Activated T-cell treated with anti-CD3 and anti-CD28 coated beads, Interleukin-2, amount 50 U/mL, for 72 hours (primary cell): ENCODE measurements at places on chromosomes 6 and 20. TPM values are rescaled to one million over a fixed set of nuclear protein-coding genes. Genes with fewer than 3 reads are reported as not detected.

DNA sequence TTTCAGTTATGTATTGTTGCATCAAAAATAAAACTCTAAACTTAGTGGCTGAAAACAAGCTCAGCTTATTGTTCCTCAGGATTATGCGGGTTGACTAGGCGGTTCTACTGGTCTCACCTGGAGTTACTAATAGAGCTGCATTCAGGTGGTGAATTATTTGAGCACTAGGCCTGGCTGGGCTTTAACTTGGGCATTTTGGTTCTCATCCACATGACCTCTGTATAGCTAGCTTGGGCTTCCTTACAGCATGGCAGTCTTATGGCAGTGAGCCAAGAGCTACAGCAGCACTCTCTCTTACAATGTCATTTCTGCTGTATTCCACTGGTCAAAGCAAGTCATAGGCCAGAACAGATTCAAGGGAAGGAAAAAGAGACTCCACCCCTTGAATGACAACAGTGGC is 1.6 kb downstream of the PGBD1 start:
- no peak overlapping the region for H3K4me3 ChIP-seq
- peaks cover 7% of the 10 kb centered on the region for H3K36me3 ChIP-seq
- no peak overlapping the region for H3K27ac ChIP-seq

- no peaks in the 10 kb centered on the region for H3K27me3 ChIP-seq
- H3K4me1 ChIP-seq: peaks cover 8% of the 10 kb centered on the region
- no peaks in the 10 kb centered on the region for H3K36me3 ChIP-seq
- no peak overlapping the region for H3K27ac ChIP-seq
Observed at GRCh38 chr6:152273638-152274037, 363.5 kb downstream of the SYNE1 start.

TMEM200A gene
- total RNA-seq: 0.53 TPM

GRCh38 chr20:51711426-51711825 is 56.8 kb downstream of the ATP9A start:
- H3K27me3 ChIP-seq: peaks cover 14% of the 10 kb centered on the region
- peaks cover 17% of the 10 kb centered on the region for H3K4me1 ChIP-seq
- H3K4me3 ChIP-seq: no peak overlapping the region
- no peaks in the 10 kb centered on the region for H3K36me3 ChIP-seq

- no peak overlapping the region for H3K27ac ChIP-seq
- peaks cover 98% of the 10 kb centered on the region for H3K27me3 ChIP-seq
- no peaks in the 10 kb centered on the region for H3K36me3 ChIP-seq
- H3K4me1 ChIP-seq: peaks cover 37% of the 10 kb centered on the region
- no peak overlapping the region for H3K4me3 ChIP-seq
Observed at GRCh38 chr6:3233904-3234303, 6.5 kb upstream of the TUBB2B start.

USP49 gene
- total RNA-seq: 14.8 TPM

DNA sequence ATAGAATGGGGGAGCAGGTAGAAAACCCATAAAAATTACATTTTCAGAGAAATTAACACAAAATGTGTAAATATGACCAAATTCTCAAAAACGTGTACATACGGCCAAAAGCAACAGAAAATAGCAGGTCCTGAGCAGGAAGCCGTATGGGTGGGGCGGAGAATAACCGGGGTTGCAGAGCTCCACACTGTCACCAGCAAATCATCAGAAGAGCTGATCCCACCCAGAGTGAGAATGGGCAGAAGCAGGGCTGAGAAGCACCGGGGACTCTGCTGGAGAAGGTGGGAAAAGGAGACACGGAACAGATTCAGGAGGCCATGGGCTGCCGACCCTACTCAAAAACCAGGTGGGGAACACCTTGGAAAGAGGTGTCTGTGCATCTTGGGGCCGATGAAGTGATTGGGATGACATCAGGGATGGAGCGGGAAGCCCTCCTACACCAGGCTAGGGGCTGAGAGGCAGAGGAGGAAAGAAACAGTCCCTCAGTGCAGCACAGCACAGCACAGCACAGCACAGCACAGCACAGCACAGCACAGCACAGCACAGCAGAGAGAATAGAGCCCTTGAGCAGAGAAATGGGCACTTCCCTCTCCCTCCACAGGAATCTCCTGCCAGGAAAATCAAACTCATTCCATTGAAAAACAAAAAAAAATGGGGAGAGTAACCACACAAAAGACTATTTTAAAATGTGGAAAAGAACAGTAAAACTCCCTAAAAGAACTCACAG is 22.3 kb downstream of the STX7 start:
- no peak overlapping the region for H3K27ac ChIP-seq
- H3K4me1 ChIP-seq: peaks cover 15% of the 10 kb centered on the region
- H3K36me3 ChIP-seq: peaks cover 8% of the 10 kb centered on the region
- no peak for DNase-seq

GRCh38 chr6:2684103-2684749 is 66.5 kb downstream of the MYLK4 start:
- peaks cover 4% of the 10 kb centered on the region for H3K4me1 ChIP-seq
- DNase-seq: no peak
- H3K27me3 ChIP-seq: no peaks in the 10 kb centered on the region
- no peak overlapping the region for H3K27ac ChIP-seq
- H3K36me3 ChIP-seq: no peaks in the 10 kb centered on the region

GRCh38 chr6:160494576-160494975 is 146.4 kb downstream of the SLC22A3 start:
- no peak for DNase-seq
- H3K27ac ChIP-seq: no peak overlapping the region
- no peaks in the 10 kb centered on the region for H3K27me3 ChIP-seq
- H3K36me3 ChIP-seq: no peaks in the 10 kb centered on the region
- H3K4me3 ChIP-seq: no peak overlapping the region

GRCh38 chr20:33594743-33595142 is 67.4 kb upstream of the C20orf144 start:
- no peaks in the 10 kb centered on the region for H3K36me3 ChIP-seq
- no peak overlapping the region for H3K27ac ChIP-seq
- DNase-seq: no peak
- H3K4me1 ChIP-seq: peaks cover 6% of the 10 kb centered on the region
- no peaks in the 10 kb centered on the region for H3K27me3 ChIP-seq
- no peak overlapping the region for H3K4me3 ChIP-seq

DNA sequence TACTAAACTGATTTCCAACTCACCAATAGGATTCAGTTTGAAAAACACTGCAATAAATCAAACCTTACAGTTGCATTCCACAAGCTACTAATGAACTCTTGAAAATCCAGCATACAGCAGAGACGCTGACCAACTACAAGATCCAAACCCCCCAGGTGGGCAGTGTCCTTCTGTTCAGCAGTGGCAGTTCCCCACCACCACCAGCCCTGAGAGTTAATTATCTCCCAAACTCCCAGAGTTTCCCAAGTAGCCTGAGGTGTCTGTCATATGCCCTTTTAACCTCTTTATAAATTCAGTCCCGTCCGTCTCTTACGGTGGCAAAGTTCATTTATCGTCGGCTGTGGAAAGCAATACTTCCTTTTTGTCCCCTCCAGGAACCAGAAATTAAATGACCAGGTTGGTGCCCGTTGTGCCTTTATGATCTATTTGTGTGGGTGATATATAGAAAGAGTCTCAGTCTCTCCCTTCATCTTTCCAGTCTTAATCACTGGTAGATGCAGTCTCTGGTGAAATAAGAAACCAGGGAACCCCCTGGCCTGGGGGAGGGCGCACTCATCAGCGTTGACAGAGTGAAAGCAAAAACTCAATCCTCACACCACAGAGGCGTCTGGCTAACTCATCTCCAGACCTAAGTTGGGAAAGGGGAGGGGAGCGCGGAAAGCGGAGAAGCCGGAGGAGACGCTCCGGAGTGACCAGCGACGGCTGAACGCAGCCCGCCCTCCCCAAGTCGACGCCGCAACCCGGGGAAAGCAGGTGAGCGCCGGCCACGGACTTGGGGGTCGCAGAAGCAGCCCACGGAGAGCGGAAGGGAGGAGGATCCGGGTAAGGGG is 717 bp downstream of the MRPL14 start:
- DNase-seq: peak; percentile 91
- H3K27me3 ChIP-seq: no peaks in the 10 kb centered on the region
- H3K4me1 ChIP-seq: peaks cover 59% of the 10 kb centered on the region
- H3K4me3 ChIP-seq: peak overlapping the region; percentile 87
- peaks cover 6% of the 10 kb centered on the region for H3K36me3 ChIP-seq

DNA sequence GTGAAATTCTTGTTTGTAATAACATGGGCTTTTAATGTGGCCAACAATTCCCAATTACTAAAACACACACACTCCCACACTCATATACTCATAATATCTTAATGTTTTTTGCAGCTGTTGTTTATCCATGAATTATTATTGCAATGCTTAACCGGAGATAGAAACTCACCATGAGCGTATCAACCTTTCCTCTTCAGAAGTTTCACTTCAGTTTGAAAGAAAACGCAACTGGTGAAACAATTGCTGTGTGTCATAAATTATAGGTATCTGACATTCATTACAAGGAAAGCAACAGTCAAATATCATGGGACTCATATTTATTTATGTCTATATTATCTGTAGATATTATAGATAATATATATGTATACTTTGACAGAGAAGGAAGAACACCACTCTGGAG is 104.1 kb downstream of the HDGFL1 start:
- no peaks in the 10 kb centered on the region for H3K4me1 ChIP-seq
- H3K4me3 ChIP-seq: no peak overlapping the region
- no peak overlapping the region for H3K27ac ChIP-seq
- H3K36me3 ChIP-seq: no peaks in the 10 kb centered on the region

GRCh38 chr6:38091613-38092012 is 272.1 kb downstream of the ZFAND3 start:
- no peaks in the 10 kb centered on the region for H3K4me1 ChIP-seq
- H3K27me3 ChIP-seq: no peaks in the 10 kb centered on the region
- no peak for DNase-seq
- no peak overlapping the region for H3K4me3 ChIP-seq

SIM1 gene
- total RNA-seq: not detected

DNA sequence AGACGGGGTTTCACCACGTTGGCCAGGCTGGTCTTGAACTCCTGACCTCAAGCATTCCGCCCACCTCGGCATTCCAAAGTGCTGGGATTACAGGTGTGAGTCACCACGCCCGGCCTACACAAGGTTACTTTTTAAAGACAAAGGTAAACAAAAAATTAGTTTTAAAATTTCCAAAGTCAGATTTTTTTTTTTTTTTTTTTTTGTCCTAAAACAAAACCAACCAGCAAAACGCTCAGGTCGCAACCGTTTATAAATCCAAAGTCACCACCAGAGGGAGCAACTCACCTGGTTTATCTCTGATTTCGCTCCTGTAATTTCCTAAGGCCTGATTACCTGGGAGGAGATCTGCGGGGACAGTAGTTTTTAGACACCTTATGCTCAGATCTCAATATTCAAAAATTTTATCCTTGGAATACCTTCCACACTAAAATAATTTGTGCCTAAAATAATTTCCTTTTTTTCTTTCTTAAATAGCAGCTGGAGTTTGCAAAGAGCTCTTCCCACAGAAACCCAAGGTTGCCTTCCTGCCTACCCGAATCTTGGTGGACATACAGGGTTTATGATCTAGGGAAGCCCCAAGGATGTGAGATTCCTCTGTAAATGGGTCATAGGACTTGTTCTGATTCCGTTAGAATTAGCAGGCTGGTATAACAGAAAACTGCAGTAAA is 19.8 kb upstream of the TREM1 start:
- no peak overlapping the region for H3K4me3 ChIP-seq
- peaks cover 4% of the 10 kb centered on the region for H3K36me3 ChIP-seq
- no peak overlapping the region for H3K27ac ChIP-seq
- peak; percentile 43 for DNase-seq
- H3K4me1 ChIP-seq: peaks cover 14% of the 10 kb centered on the region
- peaks cover 13% of the 10 kb centered on the region for H3K27me3 ChIP-seq

DNA sequence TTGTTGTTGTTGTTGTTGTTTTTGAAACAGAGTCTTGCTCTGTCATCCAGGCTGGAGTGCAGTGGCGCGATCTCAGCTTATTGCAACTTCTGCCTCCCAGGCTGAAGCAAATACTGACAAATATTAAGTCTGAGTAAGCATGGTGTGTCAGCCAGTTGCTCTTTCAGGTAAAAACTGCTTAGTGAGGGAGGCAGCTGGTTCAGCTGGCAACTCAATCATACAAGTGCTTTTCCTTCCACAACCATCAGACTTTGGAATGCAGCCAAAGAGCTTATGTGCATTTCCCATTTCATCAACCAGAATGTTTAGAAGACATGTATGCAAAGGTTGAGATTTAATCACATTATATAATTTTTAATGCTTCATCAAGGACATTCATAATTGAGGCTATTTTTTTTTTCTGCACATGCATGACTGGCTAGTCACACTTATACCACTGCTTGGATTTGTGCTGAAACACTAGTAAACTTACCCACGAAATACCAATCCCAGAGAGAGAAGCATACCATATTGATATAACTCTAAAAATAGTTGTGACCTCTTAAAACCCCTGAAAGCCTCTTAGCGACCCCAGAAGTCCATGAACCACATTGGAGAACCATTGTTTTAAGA is 56.0 kb downstream of the CLIC5 start:
- H3K4me3 ChIP-seq: no peak overlapping the region
- no peak overlapping the region for H3K27ac ChIP-seq
- H3K27me3 ChIP-seq: no peaks in the 10 kb centered on the region
- H3K4me1 ChIP-seq: no peaks in the 10 kb centered on the region
- DNase-seq: no peak

GRCh38 chr20:8132484-8133309 is 631 bp downstream of the PLCB1 start:
- peaks cover 20% of the 10 kb centered on the region for H3K4me1 ChIP-seq
- DNase-seq: peak; percentile 30
- no peak overlapping the region for H3K27ac ChIP-seq
- peak overlapping the region; percentile 83 for H3K4me3 ChIP-seq
- no peaks in the 10 kb centered on the region for H3K36me3 ChIP-seq
- peaks cover 49% of the 10 kb centered on the region for H3K27me3 ChIP-seq

DNA sequence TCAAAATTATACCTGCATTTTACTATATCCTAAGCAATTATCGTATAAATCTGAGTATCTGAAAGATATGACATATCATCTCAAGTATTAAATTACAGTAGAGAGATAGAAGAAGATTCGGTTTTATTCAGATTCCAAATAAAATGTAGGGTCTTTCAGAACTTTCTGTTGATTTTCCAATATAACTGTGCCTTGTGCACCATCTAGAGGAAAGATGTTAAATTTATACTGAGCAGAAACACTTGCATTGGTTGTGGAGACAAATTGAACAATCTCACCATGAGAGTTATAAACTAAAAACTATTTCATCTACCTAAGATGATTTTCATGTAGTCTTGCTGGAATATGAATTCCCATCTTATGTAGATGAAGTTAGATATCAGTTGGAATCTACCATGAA is 26.8 kb upstream of the HSF2 start:
- H3K4me1 ChIP-seq: peaks cover 21% of the 10 kb centered on the region
- no peaks in the 10 kb centered on the region for H3K36me3 ChIP-seq
- DNase-seq: no peak
- H3K4me3 ChIP-seq: no peak overlapping the region
- H3K27me3 ChIP-seq: peaks cover 17% of the 10 kb centered on the region

DNA sequence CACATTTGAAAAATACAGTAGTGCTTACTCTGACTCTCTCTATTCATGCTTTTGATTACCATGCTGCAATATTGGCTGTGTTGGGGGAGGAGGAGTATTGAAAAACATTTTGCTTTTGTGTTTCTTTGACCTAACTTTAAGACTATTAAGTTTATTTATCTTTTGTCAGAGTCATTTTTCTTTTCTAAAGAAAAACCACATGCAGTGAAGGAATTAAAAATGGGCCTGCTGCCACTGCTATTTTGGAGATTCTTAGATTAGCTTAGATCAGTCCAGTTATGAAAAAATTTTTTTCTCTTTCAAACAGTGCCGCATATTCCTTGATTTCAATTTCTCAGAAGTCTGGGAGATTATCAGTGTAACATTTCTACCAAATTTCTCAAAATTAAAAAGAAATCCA is 36.1 kb downstream of the BCKDHB start:
- H3K27me3 ChIP-seq: no peaks in the 10 kb centered on the region
- no peak overlapping the region for H3K4me3 ChIP-seq
- no peak overlapping the region for H3K27ac ChIP-seq
- no peak for DNase-seq
- no peaks in the 10 kb centered on the region for H3K4me1 ChIP-seq

CEP250 gene
- 55.0 TPM for total RNA-seq

CCDC28A gene
- 41.2 TPM for total RNA-seq

ID4 gene
- not detected for total RNA-seq

RNF182 gene
- not detected for total RNA-seq
